ENCODE measurements at places on chromosomes 3 and 15.

GRCh38 chr3:35800960-35801459, 161.7 kb downstream of the ARPP21 start:
- DNase-seq, result no peak

DNA sequence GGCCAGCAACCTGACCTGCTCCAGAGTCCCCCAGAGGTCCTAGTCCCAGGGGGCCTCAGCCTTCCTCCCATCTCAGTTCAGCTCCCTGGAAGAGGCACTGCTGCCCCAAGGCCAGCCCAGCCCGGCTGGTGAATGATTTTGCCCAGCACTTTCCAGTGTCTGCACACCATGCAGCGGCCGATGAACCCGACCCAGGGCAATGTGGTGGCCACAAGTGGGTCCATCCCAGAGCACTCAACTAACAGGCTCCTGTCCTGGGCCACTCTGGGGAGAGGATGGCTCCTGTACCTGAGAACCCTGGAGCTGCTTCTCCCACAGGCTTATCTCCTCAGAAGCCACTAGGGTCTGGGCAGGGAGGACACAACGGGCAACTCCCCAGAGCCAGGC, 39.2 kb downstream of the PTPN23 start:
- no peak for DNase-seq

DNA sequence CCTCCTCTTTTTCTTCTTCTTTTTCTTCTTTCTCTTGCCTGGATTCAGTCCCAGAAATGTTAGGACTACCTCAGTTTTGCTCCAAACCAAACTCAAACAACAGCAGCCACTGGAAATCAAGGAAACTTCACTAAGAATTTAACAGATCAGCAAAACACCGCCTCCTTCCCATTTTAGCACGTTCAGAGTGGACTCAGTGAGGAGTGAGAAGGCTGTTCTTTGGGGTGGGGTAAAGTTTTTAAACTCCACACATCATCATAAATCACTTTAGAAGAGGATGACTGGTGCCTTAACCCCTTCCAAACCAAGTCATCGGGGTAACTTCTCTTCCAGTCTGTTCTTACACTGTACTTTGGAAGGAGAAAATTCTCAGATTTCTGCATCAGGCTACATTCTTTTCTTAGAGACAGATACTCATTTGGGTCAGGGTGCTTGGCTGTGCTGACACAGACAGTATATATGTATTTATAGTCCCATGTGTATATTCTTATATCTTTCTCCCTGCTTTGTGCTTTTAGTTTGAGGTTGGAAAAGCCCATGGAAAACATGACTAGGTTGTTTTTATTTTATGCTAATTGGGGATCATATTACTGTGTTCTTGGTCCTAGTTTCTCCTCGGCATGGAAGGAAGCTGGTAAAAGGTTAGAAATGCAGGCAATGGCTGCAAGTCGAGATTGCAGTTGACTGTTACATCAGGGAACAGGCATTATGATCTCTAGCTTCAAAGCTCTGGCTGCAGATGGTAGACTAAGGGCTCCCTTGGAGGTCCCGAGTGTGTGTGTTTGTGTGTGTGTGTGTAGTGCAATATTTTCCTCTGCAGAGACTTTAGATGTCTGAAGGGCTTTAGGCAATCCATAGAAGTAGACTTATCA, at the start of gene CCDC80:
Gene CCDC80 (minus strand): TSS at position 214 of the 872 bp plus-strand sequence. CDS start 1,238 bp downstream, outside the sequence.
- DNase-seq, result no peak

- no peak for DNase-seq
Measured at GRCh38 chr3:30614373-30614772, 8.0 kb downstream of the TGFBR2 start.

DNA sequence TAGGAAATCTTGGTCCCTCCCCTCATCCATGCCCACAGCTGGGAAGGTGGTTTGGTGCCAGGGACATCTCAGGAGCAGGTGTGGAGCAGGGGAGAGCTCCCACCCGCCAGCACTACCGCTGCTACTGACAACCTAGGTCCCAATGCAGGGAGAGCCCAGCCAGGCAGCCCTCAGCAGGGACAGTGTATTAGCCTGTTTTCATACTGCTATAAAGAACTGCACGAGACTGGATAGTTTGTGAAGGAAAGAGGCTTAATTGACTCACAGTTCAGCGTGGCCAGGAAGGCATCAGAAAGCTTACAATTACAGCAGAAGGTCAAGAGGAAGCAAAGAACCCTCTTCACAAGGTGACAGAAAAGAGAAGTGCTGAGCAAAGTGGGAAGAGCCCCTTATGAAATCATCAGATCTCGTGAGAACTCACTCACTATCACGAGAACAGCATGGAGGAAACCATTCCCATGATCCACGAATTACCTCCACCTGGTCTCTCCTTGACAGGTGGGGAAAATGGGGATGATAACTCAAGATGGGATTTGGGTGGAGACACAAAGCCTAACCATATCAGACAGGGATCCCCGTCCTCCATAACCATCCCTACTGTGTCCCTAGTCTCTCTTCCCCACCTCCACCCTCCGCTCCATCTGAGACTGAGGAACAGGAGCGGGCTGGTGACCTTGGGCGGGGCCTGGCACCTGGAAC, 218.6 kb downstream of the TBC1D2B start:
- DNase-seq, result no peak

- peak; percentile 44 for DNase-seq
Measured at GRCh38 chr15:89171136-89172072, 50.0 kb downstream of the RLBP1 start.

DNA sequence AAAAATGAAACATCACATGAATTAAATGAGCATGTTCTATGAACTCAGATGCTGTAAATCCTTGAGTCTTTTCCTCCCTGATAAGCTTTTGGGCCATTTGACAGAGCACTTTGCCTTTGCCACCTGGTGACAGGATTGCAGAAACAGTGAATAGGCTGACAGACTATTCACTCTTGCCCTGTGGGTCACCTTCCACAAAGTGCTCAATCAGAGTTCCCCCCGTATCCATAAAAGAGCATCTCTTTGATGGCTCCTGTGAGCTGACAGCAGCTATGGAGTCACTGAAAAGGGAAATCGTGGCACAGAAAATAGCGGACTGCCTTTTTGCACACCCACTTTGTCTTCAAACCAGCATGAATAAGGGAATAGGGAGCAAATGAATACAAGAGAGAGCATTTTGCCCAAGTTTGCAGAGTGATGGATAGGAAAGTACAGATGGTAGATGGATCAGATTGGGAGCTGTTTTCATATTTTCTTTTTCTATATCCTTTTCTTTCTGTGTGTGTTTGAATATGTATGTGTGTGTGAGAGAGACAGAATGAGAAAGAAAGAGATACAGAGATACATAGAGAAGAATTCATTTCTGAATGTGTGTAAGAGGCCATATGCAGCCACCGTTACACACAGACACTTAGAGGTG, 37.8 kb upstream of the GOLM2 start:
- no peak for DNase-seq

DNA sequence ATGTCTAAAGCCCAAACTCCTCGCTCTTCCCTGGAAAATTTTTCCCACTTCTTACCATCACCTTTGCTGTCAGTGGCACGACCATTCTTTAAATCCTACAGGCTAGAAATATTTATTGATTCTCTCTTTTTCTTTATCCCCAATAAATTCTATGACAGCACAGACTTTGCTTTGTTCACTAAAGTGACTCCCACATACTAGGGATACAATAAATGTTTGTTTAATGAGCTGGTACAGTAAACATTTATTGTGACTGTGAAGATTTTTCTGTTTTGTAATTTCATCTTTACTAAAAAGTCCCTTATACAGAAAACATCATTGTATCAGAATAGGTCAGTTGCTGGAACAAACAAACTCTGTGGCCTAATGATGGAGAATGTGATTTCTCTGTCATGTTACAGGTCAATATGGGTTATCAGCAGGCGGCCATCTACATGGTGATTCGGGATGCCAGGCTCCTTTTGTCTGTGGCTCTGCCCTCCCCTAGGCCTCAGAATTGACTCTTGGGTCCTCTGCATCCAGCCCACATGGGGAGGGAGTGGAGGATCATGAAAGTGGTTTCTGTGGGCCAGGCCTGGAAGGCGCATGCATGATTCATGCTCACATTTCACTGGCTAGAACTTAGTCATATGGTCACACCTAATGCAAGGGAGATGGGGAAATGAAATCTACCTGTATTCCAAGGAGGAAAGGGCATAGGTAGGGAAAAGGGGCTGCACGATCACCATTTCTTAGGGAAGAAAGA, 22.7 kb upstream of the KNG1 start:
- no peak for DNase-seq

DNA sequence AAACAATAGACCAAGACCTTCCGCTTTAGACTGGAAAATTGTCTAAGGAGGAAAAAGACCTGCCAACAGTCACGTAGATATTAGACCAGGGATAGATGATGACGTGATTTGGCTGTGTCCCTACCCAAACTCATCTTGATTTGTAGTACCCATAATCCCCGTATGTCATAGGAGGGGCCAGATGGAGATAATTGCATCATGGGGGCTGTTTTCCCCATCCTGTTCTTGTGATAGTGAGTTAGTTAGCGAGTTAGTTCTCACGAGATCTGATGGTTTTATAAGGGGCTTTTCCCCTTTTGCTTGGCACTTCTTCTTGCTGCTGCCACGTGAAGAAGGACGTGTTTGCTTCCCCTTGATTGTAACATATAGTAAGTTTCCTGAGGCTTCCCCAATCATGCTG, 31.7 kb upstream of the SUCLG2 start:
- DNase-seq, result no peak

DNA sequence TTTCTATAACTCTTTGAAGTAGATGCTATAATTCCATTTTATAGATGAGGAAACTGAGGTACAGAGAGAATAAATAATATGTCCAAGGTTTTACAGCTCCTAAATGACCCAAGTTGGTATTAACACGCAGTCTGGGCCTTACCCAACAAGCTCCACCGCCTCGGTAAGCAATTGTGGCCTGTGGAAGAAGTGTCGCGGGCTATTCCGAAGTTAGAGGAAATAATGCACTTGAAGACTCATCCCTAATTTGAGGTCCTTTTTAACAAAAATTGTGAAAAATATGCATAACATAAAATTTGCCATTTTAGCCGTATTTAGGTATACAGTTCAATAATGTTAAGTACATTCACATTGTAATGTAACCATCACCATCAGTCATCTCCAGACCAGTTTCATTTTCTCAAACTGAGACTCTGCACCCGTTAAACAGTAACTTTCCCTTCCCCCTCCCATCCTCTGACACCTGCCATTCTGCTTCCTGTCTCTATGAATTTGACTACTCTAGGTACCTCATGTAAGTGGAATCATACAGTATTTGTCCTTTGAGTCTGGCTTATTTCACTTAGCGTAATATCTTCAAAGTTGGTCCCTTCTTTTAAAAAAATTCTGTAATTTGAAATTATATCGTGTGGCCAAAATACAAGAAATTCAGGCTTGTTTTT, 18.2 kb downstream of the IDH3A start:
- no peak for DNase-seq

DNA sequence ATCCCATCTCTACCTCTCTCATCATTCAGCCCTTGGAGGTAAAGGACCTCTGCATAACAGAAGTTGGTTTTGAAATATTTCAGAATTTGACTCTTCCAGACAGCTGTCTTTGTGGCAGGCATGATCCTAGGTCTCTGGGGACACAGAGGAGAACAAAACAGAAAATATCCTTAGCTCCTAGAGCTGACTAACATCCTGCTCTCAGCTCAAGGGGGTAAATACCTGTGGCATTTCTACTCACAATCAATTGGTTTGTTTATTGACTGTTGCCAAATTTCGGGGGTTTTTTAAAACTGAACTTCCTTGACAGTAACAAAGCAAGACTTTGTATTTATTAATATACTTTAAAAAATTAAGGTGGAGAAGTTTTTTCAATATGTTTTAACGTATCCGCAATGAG, 78.8 kb downstream of the EOMES start:
- no peak for DNase-seq

DNA sequence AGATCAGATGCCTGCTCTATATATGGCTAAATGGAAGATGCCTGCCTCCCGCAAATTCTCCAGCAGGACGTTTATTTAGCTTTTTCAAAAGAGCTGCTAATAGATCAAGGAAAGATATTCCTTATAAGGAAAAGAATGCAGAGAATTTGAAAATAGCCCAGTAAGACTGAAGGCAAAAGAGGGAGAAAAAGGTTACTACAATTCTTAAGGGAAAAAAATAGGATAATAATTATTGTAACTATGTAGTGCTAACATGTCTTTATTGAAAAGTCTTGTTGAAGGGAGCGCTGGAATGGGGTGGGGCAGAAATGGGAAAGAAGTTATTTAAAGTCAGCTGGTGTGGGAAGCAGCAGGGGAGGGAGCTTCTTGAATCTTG, 2.9 kb downstream of the TPM1 start:
- DNase-seq, result no peak

- no peak for DNase-seq
Measured at GRCh38 chr15:26091184-26091583, 228.1 kb upstream of the ATP10A start.

- no peak for DNase-seq
Measured at GRCh38 chr3:119219069-119219468, 21.6 kb downstream of the B4GALT4 start.

DNA sequence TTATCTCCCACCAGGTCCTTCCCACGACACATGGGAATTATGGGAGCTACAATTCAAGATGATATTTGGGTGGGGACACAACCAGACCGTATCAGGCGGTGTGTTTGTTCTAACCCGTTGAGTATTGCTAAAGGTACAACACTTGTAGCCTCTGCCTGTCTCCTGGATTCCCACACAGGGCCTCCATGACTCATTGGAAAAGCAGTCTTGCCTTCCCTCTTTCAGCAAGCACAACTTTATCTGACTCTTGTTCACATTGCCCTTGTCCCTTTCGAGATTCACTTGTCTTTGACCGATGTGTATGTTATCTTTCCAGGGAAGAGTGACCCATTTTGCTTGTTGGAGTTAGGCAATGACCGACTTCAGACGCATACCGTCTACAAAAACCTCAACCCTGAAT, 152.3 kb downstream of the MCTP2 start:
- no peak for DNase-seq

DNA sequence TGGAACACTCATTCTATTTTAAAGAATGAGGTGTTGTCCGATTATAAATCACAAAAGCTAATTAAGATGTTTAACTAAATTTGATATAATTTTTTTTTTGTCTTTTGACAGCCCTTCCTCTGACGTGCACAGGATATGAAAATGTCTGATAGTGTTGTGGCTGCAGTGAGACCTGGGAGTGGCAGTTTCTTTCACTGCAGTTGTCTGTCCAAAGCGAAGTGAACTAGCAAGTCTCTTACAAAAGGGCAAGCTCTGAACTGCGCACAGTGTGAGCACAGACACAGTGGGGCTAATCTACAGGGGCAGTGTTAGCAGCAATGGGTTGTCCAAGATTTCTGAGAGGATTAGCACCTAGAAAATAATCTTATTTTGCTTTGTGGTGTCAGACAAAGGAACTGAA, 29.1 kb upstream of the MYRIP start:
- DNase-seq, result no peak

GRCh38 chr3:12929801-12930200, 88.4 kb upstream of the RPL32 start:
- DNase-seq, result no peak

- no peak for DNase-seq
Measured at GRCh38 chr3:82587174-82587573, 825.7 kb upstream of the GBE1 start.

DNA sequence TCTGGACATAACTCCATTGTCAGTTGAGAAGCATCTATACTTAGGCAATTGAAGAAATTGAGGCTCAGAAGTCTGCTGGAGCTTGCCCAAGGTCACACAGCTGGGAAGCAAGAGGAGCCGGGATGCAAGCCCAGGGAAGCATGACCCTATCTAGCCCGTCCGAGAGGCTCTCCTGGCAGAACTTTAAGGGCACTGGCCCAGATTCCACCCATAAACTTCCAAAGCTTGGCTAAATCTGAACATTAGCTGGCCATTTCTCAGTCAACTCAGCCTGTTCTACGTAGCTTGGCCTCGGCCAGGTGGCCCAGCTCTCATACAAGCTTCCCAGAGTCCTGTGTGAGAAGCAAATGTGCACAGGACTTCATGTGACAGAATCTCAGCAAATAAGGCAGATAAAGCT, 75.8 kb downstream of the LRIG1 start:
- DNase-seq, result no peak

All from bone marrow (tissue), 2 donors.